ENCODE measurements at places on chromosomes 11 and 22.
A peak's percentile ranks its signal among the peaks of the same experiment; 100 is the strongest.

GRCh38 chr22:37419969-37420685 lies 7.2 kb downstream of the ELFN2 start:
- peak; percentile 80 for DNase-seq

- DNase-seq: no peak
Observed at GRCh38 chr11:134333946-134334345, 2.2 kb downstream of the GLB1L2 start.

GRCh38 chr11:45817191-45817590 lies 12.2 kb downstream of the SLC35C1 start:
- DNase-seq: no peak

GRCh38 chr11:33620423-33621171 lies 80.0 kb downstream of the C11orf91 start:
- no peak for DNase-seq

DNA sequence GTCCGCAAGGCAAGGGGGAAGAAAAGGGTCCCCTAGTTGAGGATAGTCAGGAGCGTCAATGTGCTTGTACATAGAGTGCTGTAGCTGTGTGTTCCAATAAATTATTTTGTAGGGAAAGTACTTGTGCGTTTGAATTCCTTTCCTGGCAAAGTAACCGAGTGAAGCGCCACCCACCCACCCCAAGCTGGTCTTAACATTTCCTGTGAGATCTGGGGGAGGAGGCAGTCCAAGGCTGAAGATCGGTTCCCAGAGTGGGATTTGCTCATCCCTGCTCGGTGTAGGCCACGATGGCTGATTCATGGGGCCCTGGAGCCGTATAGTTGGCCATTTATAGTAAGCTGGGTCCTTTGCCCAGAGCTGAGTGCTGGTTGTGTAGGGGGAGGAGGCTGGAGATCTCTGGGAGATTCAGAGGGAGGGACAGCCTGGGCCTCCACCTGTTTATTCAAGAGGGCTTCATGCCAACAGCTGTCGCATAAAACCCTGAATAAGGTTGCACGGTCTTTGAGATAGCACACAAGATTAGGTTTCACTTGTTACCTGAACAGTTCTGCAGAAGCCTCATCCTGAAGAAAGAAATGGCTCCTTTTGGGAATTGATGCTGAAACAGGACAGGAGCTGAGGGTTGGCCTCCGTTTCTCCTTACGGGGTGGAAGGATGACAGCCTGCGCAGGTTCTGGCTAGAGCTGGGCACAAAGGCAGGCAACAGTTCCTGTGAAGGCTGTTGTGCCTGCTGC lies 2.4 kb downstream of the ATF4 start:
- DNase-seq: no peak

DNA sequence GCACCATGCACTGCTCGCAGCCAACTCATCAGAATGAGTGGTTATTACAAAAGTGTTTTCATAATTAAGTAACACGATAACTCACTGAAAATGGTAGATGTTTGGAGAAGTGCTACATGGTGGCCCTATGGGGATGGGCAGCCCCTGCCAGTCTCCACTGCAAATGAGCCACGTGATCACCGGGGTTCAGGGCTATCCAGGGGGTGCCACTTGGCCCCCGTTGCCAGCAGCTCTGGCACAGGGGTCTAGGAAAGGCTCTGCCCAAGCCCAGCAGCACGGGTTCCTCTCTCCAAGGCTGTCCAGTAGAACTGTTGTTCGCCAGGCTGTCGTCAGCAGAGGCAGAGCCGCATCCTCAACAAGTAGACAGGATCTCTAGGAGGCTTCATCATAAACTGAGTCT lies 382.1 kb upstream of the B3GAT1 start:
- no peak for DNase-seq

DNA sequence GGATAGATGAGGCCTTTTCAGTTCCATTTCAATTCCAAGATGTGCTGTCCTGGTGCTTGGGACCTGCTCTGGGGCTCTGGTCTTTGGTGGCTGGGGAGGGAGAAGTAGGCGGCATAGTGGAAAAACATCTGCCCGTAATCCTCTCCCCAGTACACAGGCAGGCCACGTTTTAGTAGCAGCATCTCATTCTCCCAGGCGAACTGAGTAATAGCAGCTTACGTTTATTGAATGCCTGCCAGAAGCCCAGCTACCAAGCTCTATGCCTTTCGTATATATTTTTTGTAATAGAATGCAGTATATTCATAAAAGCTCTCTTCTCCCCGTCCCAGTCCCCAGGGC lies 11.4 kb downstream of the ACO2 start:
- no peak for DNase-seq

GRCh38 chr22:50146439-50147238 lies 23.9 kb upstream of the PANX2 start:
- no peak for DNase-seq

DNA sequence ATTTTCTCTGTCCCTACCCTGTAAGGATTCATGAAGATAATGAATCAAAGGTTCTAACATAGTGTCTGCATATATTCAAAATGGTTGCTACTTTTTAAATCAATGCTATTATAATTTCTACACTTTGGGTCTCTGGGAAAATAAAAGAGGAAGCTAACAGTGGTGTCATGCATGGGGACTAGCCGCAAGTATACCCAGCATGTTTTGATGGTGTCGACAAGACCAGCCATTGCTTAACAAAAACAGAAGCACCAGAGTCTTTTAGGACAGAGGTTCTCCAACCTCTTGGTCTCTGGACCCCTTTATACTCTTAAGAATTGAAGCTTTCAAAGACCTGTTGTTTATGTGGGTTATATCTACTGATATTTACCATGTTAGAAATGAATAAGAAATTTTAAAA lies 37.8 kb downstream of the RNF141 start:
- DNase-seq: no peak

DNA sequence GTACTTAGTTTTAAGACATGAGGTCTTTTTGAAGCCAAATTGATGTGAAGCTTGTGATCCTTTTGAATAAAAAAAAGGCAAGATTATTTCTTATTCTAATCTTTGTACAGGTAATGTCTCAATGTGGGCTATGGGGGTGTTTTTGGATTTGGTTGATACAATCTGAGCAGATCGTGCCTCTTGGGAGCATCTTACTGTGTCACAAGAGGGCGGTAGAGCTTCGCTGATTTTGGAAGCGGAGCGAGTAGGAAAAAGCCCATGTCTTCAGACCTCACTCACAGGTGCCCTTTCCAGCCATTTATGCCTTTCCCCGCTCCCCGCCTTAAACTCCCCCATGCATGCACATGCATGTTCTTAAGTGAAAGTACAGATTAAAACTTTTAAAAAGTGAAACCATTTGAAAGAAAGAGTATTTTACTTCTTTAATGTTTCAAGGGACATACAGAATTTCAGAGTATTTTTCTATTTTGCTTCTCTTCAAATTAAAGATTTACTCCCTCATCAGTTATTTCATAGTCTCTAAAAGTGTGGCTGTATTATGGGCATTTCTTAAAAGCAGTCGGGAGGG lies 18.8 kb downstream of the DDX25 start:
- no peak for DNase-seq

DNA sequence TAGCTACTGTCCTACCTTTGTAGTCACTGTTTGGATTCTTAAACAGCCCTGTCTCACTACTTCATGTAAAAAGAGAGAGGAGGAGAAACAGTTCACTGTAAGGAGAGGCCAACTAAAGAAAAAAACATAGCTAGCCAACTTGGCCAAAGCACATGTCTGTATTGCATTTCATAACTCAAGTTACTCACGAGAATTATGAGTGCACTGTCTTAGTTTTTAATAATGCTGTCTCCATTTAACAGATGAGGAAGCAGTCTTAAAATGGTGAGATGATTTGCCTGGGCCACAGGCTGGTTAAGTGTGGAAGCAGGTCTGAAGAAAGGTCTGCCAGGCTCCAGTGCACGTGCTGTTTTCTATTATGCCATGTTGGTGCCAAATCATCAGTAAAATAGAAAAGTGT lies 104.5 kb downstream of the UVRAG start:
- DNase-seq: no peak

- no peak for DNase-seq
Observed at GRCh38 chr22:49570032-49570848, 257.4 kb downstream of the BRD1 start.

- DNase-seq: no peak
Observed at GRCh38 chr22:20396639-20397038, 2.7 kb downstream of the ZNF74 start.

GRCh38 chr22:29312218-29313125 lies 3.0 kb downstream of the RASL10A start:
- DNase-seq: peak; percentile 46

DNA sequence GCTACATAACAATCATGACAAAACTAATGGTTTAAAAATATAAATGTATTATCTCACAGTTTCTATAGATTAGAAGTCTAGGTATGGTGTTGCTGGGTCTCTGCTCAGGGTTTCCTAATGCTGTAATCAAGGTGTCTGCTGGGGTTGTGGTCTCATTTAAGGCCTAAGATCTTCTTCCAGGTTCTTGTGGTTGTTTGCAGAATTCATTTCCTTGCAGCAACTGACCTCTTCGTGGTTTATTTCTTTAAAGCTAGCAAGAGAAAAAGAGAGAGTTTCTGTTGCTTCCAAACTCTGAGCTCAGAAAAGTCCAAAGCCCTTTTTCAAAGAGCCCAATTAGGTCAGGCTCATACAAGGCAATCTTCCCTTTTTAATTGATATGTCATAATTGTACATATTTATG lies 452.7 kb upstream of the CCDC179 start:
- DNase-seq: no peak

DNA sequence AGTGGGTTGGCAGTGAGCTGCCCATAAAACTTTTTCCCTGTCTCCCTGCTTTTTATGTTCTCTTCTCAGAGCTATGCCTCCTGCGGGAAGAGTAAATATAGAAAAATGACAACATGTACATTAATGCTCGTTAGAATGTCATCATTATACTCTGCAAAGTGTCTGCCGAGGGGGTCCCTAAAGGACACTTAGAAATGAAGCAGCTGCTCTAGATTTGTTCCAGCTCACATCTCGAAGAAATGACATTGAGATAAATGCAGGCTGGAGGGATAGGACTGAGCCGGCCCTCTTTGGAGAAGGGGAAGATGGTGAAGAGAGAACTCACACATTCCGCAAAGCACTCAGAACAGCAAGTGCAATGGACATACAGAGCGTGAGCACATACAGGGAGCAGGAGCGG lies 240.0 kb downstream of the NXPE2 start:
- no peak for DNase-seq

DNA sequence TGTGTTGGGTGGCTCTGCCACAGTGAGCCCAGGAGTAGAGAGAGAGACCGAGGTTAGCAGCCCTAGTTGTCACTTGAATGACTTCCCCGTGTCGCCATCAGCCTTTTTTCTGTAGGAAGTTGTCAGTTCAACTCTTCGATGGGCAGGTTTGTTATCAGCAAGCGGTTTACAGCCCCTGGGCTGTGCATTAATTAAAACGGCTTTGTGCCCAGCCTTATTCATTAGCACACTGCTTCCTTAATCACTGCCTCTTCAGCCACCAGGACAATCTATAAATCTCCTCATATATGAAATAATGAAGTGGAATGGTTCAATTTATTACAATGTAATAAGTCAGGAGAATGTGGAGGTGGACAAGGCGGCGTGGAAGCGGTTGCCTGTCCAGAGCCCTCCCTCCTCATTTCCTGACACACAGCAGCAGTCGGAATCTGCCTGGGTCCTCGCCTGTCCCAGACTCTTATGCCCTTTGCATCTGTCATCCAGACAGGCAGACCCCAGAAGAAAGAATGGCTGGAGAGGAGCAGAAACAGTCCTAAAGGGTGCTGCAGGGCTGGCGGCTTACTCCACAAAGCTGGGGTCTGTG lies 122.4 kb upstream of the OPCML start:
- no peak for DNase-seq

DNA sequence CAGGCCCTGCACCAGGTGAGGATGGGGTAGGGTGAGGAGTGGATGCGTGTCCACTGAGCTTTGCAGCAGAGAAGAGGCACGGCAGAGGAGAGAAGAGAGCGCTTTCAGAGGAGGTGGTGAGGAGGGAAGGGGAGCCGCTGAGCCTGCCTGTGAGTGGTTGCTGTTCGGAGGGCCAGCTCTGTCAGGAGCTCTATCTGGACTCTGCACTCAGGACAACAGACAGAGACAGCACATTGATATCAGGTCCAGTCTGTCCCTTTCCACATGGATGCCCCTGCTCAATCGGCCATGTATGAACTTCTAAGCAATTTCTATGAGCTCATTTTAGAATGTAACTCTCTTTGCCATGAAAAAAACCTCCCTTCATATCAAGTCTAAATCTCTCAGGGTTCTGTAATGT lies 158.6 kb downstream of the KIRREL3 start:
- DNase-seq: no peak

DNA sequence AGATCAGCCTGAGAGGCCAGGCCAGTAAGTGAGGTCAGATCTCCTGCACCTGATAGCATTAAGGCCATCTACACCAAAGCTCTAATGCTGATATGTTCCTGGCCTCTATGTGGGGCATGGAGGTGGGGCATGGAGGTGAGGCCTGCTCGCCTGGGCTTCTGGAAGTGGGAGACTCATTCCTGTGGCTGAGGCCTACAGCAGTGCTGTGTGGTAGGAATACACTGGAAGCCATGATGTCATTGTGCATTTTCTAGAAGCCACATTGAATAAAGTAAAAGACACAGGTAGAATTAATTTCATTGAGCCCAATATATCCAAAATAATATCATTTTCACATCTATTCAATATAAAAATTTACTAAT lies 2.7 kb downstream of the PNPLA3 start:
- DNase-seq: no peak

GRCh38 chr11:82937554-82937953 lies 36.0 kb downstream of the DDIAS start:
- DNase-seq: no peak

DNA sequence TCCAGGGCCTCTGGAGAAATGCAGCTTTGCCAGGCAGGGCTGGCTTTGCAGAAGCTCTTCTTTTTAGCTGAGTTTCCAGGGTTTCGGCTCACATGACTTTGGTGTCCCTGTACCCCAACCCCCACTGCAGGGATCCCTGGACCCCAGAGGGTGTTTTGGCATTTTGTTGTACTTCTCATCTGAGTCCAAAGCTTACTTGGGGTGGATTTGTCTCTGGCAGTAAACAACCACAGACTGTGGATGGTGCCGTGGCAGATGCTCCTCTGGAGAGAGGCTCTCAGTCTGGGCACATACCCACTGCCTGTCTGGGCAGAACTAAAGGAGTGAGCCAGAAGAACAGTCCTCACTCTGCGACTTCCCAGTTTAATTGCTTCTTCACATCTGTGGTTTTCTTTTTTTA lies 49.6 kb downstream of the COMMD9 start:
- no peak for DNase-seq

GRCh38 chr11:117684111-117684510 lies 112.9 kb downstream of the DSCAML1 start:
- DNase-seq: no peak

Data from H1 (cell line).